ENCODE measurements at places on chromosomes 12 and 14.

DNA sequence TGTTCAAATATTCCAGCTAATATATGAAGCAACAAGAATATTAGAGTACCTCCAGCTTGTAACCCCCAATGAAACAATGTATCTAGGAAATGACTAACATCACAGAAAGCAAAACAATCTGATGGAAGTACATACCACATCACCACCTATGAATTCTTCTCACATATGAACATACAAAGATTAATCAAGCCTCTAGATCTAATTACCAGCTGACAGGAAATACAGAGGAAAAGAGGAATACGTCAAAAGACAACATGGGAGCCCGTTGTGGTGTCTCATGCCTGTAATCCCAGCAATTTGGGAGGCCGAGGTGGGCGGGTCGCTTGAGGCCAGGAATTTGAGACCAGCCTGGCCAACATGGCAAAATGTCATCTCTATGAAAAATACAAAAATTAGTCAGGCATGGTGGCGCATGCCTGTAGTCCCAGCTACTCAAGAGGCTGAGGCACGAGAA is 7.5 kb downstream of the NEDD8 start:
- no peak for DNase-seq

DNA sequence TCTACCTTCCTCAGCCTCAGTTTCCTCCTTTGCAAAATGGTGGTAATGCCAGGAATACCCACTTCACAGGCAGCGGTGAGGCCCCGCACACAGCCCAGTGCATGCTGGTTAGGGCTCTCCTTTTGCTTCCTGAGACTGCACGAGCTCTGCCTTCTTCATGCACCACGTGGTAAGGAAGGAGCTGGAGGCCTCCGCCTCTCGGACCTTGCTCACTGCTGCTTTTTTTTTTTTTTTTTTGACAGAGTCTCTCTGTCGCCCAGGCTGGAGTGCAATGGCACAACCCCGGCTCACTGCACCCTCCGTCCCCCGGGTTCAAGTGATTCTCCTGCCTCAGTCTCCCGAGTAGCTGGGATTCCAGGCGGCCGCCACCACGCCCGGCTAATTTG is 18.1 kb downstream of the TAMALIN start:
- DNase-seq = peak; percentile 31

GRCh38 chr14:99736603-99737371 is 52.7 kb downstream of the CYP46A1 start:
- no peak for DNase-seq

DNA sequence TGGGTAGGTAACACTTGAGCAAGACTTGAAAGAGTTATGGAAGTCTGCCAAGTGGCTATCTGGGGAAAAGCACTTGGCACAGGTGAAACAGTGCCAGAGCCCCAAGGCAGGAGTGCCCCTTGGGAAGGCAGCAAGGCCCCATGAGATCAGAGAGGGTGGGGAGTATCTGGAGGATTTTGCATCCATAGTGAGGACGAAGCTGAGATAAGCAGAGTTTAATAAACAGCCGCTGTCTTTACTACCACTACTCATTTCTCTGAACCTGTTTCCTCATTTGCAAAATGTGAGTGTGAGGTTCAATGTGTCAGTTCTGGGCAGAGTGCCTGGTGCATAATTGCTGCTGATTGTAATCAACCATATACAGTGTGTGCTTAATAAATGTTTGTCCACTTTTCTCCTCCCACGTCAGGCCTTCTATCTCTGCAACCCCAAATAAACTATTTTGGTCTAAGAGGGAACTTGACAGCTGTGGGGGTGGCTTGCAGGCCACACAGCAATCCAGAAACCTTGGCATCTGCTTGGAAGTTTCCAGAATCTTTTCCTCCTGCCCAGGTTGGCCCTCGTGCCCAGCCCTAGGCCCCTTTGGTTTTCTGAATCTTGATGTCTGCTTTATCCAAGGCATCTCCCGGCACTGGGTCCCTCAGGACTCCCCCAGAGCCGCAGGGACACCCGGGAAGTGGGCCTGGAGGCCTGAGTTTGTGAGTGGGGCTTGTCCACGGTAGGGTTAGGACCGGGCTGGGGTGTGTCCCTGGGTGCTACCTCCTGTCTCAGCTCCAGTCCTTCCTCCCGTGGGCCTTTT is 4.5 kb downstream of the ABCB9 start:
- no peak for DNase-seq

- DNase-seq = no peak
Measured at GRCh38 chr14:105014032-105014431, 6.9 kb downstream of the CDCA4 start.

GRCh38 chr12:13534645-13535398 is 338.3 kb downstream of the EMP1 start:
- no peak for DNase-seq

DNA sequence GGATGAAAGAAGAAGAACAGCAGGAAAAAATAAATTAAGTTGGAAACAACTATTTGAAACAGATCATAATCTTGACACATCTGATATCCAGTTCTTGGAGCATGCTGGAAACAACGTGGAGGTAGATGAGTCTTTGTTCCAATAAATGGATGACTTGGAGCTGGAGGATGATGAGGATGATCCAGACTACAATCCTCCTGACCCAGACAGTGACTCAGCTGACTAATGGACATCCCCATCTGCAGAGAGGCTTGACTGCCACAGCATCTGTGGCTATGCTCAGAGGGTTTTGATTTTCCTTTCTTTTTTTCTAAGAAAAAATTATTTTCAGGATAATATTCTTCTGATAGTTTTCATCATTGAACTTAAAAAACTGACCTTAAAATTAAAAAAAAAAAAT is 6.2 kb upstream of the ZDHHC17 start:
- DNase-seq = no peak

- peak; percentile 47 for DNase-seq
Measured at GRCh38 chr12:3135522-3136461, 58.6 kb downstream of the TSPAN9 start.

DNA sequence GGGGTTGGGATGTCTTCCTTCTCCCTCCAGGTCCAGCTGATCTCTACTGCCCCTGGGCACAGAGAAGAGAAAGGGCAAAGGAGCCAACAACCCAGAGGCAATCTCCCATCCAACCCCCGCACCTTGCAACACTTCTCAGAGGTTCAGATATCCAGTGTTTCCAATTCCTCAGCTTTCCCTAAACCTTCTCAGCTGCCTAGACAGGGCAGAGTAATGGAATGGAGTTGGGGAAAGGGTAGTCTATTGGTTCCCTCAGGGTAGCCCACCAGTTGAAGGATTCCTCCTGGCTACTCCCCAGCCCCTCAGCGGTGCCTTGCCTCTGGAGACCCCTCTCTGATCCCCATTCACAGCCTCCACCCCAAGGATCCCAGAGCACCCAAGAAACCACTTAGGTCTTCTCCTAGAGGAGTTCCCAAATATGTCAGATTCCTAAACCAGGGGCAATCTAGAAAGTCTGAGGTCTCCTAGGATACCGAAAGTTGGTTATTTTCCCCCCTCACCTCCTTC is 537 bp downstream of the NFE2 start:
- DNase-seq = no peak

- peak; percentile 18 for DNase-seq
Measured at GRCh38 chr12:109777544-109777943, 55.7 kb downstream of the TRPV4 start.

DNA sequence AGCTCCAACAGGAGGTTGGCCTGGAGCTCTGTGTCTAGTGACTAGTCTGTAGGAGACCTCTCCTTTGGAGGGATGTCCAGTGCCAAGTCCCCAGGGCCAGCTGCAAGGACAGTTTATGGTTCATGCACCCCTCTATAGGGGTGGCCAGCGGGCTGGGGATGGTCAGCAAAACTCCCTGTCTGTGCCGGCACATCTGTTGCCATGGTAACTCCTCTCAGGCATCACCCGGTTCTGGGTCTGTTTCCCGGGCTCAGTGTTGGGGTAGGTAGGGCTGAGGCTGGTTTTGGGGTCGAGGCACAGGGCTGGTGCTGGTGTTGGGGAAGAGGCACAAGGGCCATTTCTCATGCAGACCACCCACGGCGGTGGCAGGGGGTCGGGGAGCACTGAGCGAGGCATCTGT is 196.8 kb downstream of the RBM19 start:
- DNase-seq = no peak

- no peak for DNase-seq
Measured at GRCh38 chr14:90534091-90534837, 137.4 kb downstream of the CALM1 start.

- no peak for DNase-seq
Measured at GRCh38 chr14:26401179-26401968, 196.5 kb downstream of the NOVA1 start.

DNA sequence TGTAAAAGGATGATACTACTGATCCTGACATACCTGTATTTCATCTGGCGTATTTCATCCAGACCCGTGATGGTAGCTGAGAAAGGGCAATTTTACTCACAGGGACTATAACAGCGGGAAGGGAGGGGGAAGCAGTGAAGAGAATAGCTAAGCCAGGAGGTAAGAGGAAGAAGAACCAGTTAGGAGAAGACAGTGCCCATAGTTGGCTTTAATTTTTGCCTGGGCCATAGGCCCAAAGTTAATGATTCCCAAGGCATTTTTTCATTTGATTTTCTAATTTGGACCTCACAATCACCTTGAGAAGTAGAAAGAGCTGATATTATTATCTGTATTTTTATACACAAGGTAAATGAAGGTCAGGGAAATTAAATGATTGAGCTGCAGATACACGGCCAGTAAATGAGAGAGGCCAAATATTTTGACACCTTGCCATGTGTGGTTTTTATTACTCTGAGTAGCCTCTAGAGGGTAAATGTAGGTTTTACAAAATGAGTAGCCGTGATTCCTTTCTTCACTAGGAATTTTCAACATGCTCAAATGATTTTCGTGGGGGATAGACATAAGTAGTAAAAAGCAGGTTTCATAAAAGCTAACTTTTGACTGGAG is 382.2 kb downstream of the FUT8 start:
- no peak for DNase-seq

DNA sequence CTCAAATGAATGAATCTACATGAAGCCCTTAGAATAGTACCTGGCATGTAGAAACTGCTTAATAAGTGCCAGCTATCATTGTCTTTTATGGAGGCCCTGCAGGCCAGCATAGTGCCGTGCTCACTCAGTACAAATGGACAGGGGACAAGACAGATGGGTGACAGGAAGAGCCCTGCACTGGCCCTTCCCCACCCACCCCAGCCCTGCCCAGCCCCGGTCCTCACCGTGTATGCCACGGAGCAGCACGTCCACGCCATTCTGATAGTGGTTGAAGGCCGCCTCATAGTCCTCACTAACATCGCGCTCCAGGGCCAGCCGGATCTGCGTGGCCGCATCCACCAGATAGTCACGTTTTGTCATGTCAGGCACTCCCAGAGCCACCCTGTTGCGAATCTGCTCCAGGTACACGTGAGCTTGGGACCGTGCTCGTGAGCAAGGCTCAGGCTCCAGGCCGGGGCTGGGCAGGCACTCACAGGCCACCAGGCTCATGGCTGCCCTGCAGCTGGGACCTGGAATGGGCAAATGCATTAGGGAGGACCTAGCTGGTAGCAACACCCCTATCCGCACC is 1.9 kb downstream of the RPS6KL1 start:
- no peak for DNase-seq

GRCh38 chr12:27282754-27283153 is 38.7 kb downstream of the STK38L start:
- DNase-seq = no peak

DNA sequence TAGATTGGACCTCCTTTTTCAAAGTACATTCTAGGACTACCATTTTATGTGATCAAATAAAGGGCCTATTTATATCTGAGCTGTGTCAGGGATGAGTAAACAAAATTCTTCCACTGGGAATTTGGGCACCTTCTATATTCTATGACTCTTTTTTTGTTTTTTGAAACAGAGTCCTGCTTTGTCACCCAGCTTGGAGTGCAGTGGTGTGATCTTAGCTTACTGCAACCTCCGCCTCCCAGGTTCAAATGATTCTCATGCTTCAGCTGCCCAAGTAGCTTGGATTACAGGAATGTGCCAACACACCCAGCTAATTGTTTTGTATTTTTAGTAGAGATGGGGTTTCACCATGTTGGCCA is 64.8 kb downstream of the DRAM1 start:
- DNase-seq = no peak

- no peak for DNase-seq
Measured at GRCh38 chr12:105943525-105943924, 195.2 kb downstream of the NUAK1 start.

- DNase-seq = no peak
Measured at GRCh38 chr12:94697631-94698030, 47.3 kb upstream of the TMCC3 start.

GRCh38 chr12:94614288-94614721 is 36.1 kb downstream of the TMCC3 start:
- DNase-seq = no peak

- DNase-seq = no peak
Measured at GRCh38 chr12:112574896-112575558, 156.3 kb downstream of the PTPN11 start.

GRCh38 chr14:89673512-89674225 is 256.6 kb upstream of the FOXN3 start:
- peak; percentile 51 for DNase-seq

- DNase-seq = no peak
Measured at GRCh38 chr14:79732911-79733655, 478.2 kb downstream of the DIO2 start.

GRCh38 chr12:11846488-11846887 is 197.0 kb downstream of the ETV6 start:
- DNase-seq = no peak

GRCh38 chr12:75684678-75685616 is 173.5 kb upstream of the KRR1 start:
- no peak for DNase-seq

- DNase-seq = no peak
Measured at GRCh38 chr14:30312214-30312613, 246.7 kb upstream of the G2E3 start.

- no peak for DNase-seq
Measured at GRCh38 chr14:34478261-34478660, 16.2 kb upstream of the SPTSSA start.

GRCh38 chr12:21500786-21501257 is 613 bp downstream of the RECQL start:
- peak; percentile 23 for DNase-seq

GRCh38 chr14:35378425-35379233 is 25.9 kb downstream of the NFKBIA start:
- DNase-seq = no peak

GRCh38 chr12:92649511-92650227 is 53.1 kb upstream of the PLEKHG7 start:
- DNase-seq = peak; percentile 73

Measured in CD4-positive, alpha-beta T cell treated with Interleukin-4 for 4 hours (primary cell).